WTC11 (cell line): ENCODE measurements at places on chromosomes 7 and 10. TPM values are rescaled to one million over a fixed set of nuclear protein-coding genes. Genes with fewer than 3 reads are reported as not detected.
A peak's percentile ranks its signal among the peaks of the same experiment; 100 is the strongest.

PRR15 gene
- 17.6 to 22.7 TPM (median 21.2 TPM) in 3 replicates for total RNA-seq

GRCh38 chr10:124744102-124745050, at the start of gene FAM53B:
Gene FAM53B (minus strand): TSS chr10:124744378. CDS start chr10:124706713, 37,665 bp downstream.
- H3K4me1 ChIP-seq: peaks cover 44% of the 10 kb centered on the region
- H3K36me3 ChIP-seq: peaks cover 5% of the 10 kb centered on the region; the same call in 1 of the 2 replicates
- H3K27me3 ChIP-seq: peaks cover 19% of the 10 kb centered on the region
- H3K27ac ChIP-seq: peak within 1 kb of the TSS; percentile 71
- peak; percentile 82 for DNase-seq
- peak within 1 kb of the TSS; percentile 92 for H3K4me3 ChIP-seq

DNA sequence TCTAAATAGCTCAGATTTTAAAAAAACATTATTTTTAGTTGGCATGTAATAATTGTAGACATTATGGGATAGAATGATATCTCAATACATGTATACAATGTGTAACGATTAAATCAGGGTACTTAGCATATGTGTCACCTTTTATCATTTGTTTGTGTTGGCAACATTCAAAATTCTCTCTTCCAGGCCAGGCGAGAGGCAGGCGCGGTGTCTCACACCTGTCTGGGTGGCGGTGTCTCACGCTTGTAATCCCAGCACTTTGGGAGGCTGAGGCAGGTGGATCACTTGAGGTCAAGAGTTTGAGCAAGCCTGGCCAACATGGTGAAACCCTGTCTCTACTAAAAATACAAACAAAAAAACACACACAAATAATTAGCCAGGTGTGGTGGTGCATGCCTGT, 151.7 kb downstream of the RTKN2 start:
- H3K4me1 ChIP-seq: no peaks in the 10 kb centered on the region
- H3K4me3 ChIP-seq: no peak overlapping the region
- H3K36me3 ChIP-seq: no peaks in the 10 kb centered on the region
- DNase-seq: no peak

GRCh38 chr10:51124852-51125251, 50.6 kb downstream of the PRKG1 start:
- H3K4me3 ChIP-seq: no peak overlapping the region
- H3K27me3 ChIP-seq: no peaks in the 10 kb centered on the region
- peaks cover 4% of the 10 kb centered on the region; the same call in 1 of the 2 replicates for H3K4me1 ChIP-seq
- DNase-seq: no peak

DNA sequence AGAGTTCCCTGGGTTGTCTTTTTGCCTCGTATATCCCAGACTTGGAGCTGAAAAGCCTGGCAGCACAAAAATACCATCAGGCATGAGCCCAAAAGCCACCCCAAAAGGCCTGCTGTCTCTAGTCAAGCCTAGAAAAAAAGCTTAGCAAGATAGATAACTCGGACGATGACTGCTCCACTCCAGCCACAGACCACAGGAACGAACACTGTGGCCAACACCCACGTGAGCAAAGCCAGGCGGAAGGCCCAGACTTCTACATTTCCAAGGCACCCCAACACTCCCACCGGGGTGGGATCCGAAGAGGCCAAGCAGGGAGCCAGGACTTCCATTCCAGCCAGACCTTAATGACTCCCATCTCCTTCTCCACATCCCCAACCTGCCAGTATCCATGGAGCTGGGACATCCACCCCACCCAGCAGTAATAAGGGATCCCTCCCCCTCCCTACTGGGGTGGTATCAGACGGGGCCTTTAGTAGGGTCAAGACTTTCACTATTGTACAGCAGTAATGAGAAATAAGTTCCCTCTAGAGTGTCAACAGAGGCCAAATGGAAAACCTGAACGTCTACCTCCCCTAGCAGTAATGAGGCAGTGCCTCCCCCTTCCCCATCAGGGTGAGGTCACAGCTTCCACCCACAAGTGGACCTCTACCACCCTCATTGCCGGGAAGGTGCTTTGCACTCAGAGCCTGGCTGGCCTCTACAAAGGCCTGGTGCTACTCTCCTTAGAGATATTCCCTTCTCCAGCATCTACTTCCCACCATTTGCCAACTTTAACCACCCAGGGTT, 23.0 kb downstream of the PRLHR start:
- no peak overlapping the region for H3K4me3 ChIP-seq
- peaks cover 5% of the 10 kb centered on the region; the same call in 1 of the 2 replicates for H3K27me3 ChIP-seq
- no peaks in the 10 kb centered on the region for H3K36me3 ChIP-seq

DNA sequence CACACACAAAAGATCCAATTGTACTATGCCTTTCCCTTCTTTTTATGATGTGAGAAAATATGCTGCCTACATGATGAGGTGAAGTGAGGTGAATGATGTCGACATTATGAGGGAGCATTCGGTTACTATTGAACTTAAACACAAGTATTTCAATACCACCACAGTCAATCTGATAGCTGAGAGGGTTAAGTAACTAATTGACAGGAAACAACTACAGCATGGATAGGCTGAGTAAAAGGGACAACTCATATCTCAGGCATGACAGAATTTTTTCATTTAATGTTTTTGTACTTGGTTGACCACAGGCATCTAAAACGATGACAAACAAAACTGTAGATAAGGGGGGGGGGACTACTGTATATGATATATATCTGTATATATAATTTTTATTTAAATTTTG, 488.9 kb downstream of the SH2D4B start:
- H3K4me1 ChIP-seq: 0 out of 2 replicates have a peak, but pooled peaks cover 6% of the 10 kb centered on the region
- H3K27ac ChIP-seq: no peak overlapping the region
- H3K27me3 ChIP-seq: 0 out of 2 replicates have a peak, but pooled peaks cover 2% of the 10 kb centered on the region
- peaks cover 11% of the 10 kb centered on the region; the same call in 1 of the 2 replicates for H3K36me3 ChIP-seq
- no peak overlapping the region for H3K4me3 ChIP-seq

TRIM24 gene
- 103 to 113 TPM (median 104 TPM) in 3 replicates for total RNA-seq

DNA sequence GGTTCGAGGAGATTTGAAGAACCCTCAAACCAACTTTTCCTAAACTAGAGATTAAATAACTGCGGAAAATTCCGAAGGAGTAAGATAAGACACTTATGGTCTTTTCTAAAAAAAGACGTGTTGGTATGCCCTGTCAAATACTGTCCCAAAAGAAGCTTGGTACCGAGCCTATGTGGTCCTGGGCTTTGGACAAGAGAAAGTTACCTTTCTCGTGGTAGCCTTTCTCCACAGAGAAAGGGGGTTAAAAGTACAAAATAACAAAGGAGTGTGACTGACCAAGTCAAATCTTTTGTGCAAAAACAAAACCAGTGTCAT, 56.2 kb upstream of the JCAD start:
- no peak overlapping the region for H3K4me3 ChIP-seq
- no peak for DNase-seq
- no peaks in the 10 kb centered on the region for H3K27me3 ChIP-seq
- no peaks in the 10 kb centered on the region for H3K36me3 ChIP-seq
- H3K4me1 ChIP-seq: peaks cover 18% of the 10 kb centered on the region

GRCh38 chr7:117324960-117325359, 2.1 kb upstream of the WNT2 start:
- peak; percentile 29 for DNase-seq
- peaks cover 86% of the 10 kb centered on the region for H3K27me3 ChIP-seq
- H3K4me1 ChIP-seq: peaks cover 16% of the 10 kb centered on the region
- H3K27ac ChIP-seq: no peak overlapping the region

PCLO gene
- 2.0 to 4.2 TPM (median 3.0 TPM) in 3 replicates for total RNA-seq

DNA sequence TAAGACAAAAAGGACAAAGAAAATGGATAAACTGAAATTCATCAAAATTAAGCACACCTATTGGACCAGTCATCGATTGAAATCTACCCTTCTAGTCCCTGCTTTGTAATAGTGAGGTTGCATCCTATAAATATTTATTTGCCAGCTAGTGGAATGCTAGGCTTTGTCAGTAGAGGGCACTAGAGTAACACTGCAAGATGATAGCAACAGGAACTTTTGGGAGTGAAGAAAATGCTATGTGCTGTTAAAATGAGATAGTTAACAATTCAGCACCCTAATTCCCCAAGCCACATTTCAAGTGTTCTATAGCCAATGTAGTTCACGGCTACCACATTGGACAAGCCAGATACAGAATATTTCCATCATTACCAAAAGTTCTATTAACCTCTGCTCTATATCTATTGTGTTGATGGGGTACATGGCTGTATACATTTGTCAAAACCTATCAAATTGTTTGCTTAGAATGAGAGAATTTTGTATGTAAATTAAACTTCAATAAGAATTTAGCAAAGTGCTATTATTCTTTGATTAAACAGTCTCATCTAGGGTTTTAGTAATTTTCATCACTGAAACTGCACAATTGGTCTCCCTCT, 69.8 kb downstream of the LSMEM1 start:
- DNase-seq: no peak
- H3K4me3 ChIP-seq: no peak overlapping the region
- H3K4me1 ChIP-seq: no peaks in the 10 kb centered on the region
- H3K36me3 ChIP-seq: peaks cover 3% of the 10 kb centered on the region; the same call in 1 of the 2 replicates
- H3K27ac ChIP-seq: no peak overlapping the region

CRYGN gene
- total RNA-seq: 1.0 to 1.6 TPM (median 1.5 TPM) in 3 replicates
